ENCODE measurements at places on chromosomes 13 and 19. TPM values are rescaled to one million over a fixed set of nuclear protein-coding genes. Genes with fewer than 3 reads are reported as not detected.

The OR1I1 gene
- not detected for total RNA-seq

The TRPC4 gene
- not detected for total RNA-seq

The CEACAM16 gene
- total RNA-seq: not detected

The CDX2 gene
- not detected for total RNA-seq

The ICAM5 gene
- total RNA-seq: 8.8 TPM

The GRK1 gene
- total RNA-seq: not detected

The APOC1 gene
- 3.8 TPM for total RNA-seq

The RUBCNL gene
- total RNA-seq: 0.65 TPM

The CEACAM8 gene
- not detected for total RNA-seq

The ZNF888 gene
- 6.2 TPM for total RNA-seq

The ZNF773 gene
- 6.4 TPM for total RNA-seq

Data from hair follicular keratinocyte (primary cell).